Esophagus muscularis mucosa (tissue), 4 donors: ENCODE measurements at places on chromosomes 1 and 21. TPM values are rescaled to one million over a fixed set of nuclear protein-coding genes. Genes with fewer than 3 reads are reported as not detected.

Gene ADAM30
- total RNA-seq: not detected

Gene C1orf141
- total RNA-seq: not detected

Gene PALMD
- total RNA-seq: 31.8 TPM

Gene GABRD
- total RNA-seq: not detected

Gene MEX3A
- 1.6 TPM for total RNA-seq

Gene FCMR
- total RNA-seq: 3.3 TPM

Gene BRDT
- not detected for total RNA-seq

Gene BCAR3
- 35.6 TPM for total RNA-seq

Gene CZIB
- total RNA-seq: 56.5 TPM

- no peak for DNase-seq
- H3K4me3 ChIP-seq: no peak overlapping the region
- no peak overlapping the region for H3K27ac ChIP-seq
- no peaks in the 10 kb centered on the region for H3K4me1 ChIP-seq
- H3K36me3 ChIP-seq: no peaks in the 10 kb centered on the region
Observed at GRCh38 chr21:35441868-35442582, 392.9 kb upstream of the RUNX1 start.

- H3K27me3 ChIP-seq: peaks cover 5% of the 10 kb centered on the region
- DNase-seq: no peak
- no peaks in the 10 kb centered on the region for H3K36me3 ChIP-seq
- H3K4me3 ChIP-seq: no peak overlapping the region
Observed at GRCh38 chr1:50373532-50373931, 49.7 kb downstream of the DMRTA2 start.

DNA sequence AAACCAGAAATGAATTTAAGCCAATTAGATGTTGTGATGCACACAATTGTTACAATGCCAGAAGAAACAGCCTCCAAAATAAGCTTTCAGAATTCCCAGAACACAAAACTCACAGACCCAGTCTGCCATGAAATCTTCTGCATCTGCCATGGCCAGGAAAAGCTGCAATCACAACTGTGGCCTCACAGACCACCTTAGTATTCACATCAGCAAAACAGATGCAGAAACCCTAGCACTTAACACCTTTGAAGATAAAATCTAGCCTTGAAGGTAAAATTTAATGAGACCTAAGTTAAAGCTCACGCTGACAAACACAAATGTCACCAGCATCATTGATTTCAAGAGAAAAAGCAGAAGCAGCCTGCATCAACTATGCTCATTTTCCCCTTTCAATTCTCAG is 566.8 kb upstream of the TMPRSS15 start:
- H3K4me1 ChIP-seq: no peaks in the 10 kb centered on the region
- no peak for DNase-seq
- no peaks in the 10 kb centered on the region for H3K36me3 ChIP-seq
- no peaks in the 10 kb centered on the region for H3K27me3 ChIP-seq
- H3K27ac ChIP-seq: no peak overlapping the region
- H3K4me3 ChIP-seq: no peak overlapping the region

DNA sequence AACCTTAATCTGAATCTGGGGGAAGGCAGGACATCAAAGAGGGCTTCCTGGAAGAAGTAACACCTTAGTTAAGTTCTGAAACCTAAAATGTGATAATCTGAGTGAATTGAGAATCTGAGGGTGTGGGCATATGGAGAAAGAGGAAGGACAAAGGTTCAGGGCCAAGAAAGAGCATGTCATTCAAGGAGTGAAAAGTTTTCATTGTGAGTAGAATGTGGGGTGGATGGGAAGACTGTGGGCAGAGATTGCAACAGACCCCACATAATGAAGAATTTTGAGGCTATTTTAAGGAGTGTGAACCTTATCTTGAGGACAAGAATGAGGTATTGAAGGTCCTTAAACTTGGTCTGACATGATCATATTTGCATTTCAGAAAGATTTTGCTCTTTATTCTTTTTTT is 227.2 kb downstream of the PTGER3 start:
- H3K36me3 ChIP-seq: no peaks in the 10 kb centered on the region
- no peaks in the 10 kb centered on the region for H3K4me1 ChIP-seq
- no peaks in the 10 kb centered on the region for H3K27me3 ChIP-seq

- H3K36me3 ChIP-seq: no peaks in the 10 kb centered on the region
- H3K4me1 ChIP-seq: peaks cover 8% of the 10 kb centered on the region
- H3K4me3 ChIP-seq: no peak overlapping the region
- no peak overlapping the region for H3K27ac ChIP-seq
Observed at GRCh38 chr1:33608825-33609400, 136.5 kb downstream of the ZSCAN20 start.

DNA sequence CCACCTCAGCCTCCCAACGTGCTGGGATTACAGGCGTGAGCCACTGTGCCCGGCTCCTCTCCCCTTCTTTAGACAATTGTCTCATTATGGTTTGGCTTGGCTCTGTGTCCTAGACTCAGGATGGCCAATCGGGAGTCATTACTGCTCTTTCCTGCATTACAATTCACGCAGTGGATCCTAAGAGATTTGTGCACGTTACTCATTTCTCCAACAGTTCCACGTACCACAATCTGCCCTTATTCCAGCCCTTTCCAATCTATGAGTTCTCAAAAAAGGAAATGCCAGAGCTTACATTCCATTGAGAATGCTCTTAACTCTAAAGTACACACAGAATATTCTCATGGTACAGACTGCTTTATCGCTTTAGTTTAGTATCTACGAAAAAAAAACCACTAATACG is 357.0 kb downstream of the GPATCH2 start:
- no peak overlapping the region for H3K27ac ChIP-seq
- H3K27me3 ChIP-seq: no peaks in the 10 kb centered on the region
- no peaks in the 10 kb centered on the region for H3K36me3 ChIP-seq
- H3K4me1 ChIP-seq: peaks cover 43% of the 10 kb centered on the region
- DNase-seq: no peak

- no peak overlapping the region for H3K4me3 ChIP-seq
- no peak for DNase-seq
- H3K36me3 ChIP-seq: no peaks in the 10 kb centered on the region
- peaks cover 27% of the 10 kb centered on the region for H3K4me1 ChIP-seq
- H3K27ac ChIP-seq: no peak overlapping the region
- H3K27me3 ChIP-seq: no peaks in the 10 kb centered on the region
Observed at GRCh38 chr1:226608699-226609505, 60.3 kb downstream of the STUM start.

GRCh38 chr1:210981490-210981889 is 152.5 kb downstream of the KCNH1 start:
- DNase-seq: no peak
- H3K4me3 ChIP-seq: no peak overlapping the region
- no peak overlapping the region for H3K27ac ChIP-seq

GRCh38 chr1:81230983-81231728 is 569.6 kb upstream of the ADGRL2 start:
- no peak overlapping the region for H3K4me3 ChIP-seq
- no peak overlapping the region for H3K27ac ChIP-seq
- H3K27me3 ChIP-seq: no peaks in the 10 kb centered on the region
- H3K4me1 ChIP-seq: peaks cover 18% of the 10 kb centered on the region
- H3K36me3 ChIP-seq: no peaks in the 10 kb centered on the region

DNA sequence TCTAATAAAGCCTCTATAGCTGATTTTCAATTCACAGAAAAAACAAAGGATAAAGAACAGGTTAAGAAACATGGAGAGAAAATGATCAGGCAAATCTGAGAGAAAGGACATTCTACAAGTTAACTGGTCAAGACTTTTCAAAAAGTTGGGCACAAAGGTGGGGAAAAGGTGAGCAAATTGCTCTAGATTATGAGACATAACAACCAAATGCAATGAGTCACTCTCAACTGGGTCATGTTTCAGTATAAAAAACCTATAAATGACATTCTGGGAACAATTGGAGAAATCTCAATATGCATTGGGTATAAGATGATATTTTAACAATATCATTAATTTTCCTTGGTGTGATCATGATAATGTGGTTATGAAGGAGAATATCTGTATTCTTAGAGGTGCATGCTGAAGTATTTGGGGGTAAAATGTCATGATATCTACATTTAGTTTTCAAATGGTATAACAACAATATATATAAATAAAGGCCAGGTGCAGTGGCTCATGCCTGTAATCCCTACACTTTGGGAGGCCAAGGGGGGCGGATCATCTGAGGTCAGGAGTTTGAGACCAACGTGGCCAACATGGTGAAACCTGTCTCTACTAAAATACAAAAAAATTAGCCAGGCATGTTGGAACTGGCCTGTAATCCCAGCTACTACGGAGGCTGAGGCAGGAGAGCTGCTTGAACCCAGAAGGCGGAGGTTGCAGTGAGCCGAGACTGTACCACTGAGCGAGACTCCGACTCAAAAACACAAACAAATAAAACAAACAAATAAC is 27.0 kb downstream of the ANKRD13C start:
- H3K27ac ChIP-seq: no peak overlapping the region
- no peaks in the 10 kb centered on the region for H3K27me3 ChIP-seq
- peaks cover 7% of the 10 kb centered on the region for H3K36me3 ChIP-seq
- no peaks in the 10 kb centered on the region for H3K4me1 ChIP-seq
- DNase-seq: no peak

GRCh38 chr21:44763050-44763378 is 38.6 kb downstream of the UBE2G2 start:
- no peaks in the 10 kb centered on the region for H3K4me1 ChIP-seq
- H3K4me3 ChIP-seq: no peak overlapping the region
- H3K27me3 ChIP-seq: no peaks in the 10 kb centered on the region
- no peak for DNase-seq

GRCh38 chr1:228339766-228340685 is 66.6 kb downstream of the TRIM11 start:
- no peak overlapping the region for H3K4me3 ChIP-seq
- no peak overlapping the region for H3K27ac ChIP-seq
- peaks cover 75% of the 10 kb centered on the region for H3K36me3 ChIP-seq
- H3K27me3 ChIP-seq: no peaks in the 10 kb centered on the region
- DNase-seq: no peak
- no peaks in the 10 kb centered on the region for H3K4me1 ChIP-seq

DNA sequence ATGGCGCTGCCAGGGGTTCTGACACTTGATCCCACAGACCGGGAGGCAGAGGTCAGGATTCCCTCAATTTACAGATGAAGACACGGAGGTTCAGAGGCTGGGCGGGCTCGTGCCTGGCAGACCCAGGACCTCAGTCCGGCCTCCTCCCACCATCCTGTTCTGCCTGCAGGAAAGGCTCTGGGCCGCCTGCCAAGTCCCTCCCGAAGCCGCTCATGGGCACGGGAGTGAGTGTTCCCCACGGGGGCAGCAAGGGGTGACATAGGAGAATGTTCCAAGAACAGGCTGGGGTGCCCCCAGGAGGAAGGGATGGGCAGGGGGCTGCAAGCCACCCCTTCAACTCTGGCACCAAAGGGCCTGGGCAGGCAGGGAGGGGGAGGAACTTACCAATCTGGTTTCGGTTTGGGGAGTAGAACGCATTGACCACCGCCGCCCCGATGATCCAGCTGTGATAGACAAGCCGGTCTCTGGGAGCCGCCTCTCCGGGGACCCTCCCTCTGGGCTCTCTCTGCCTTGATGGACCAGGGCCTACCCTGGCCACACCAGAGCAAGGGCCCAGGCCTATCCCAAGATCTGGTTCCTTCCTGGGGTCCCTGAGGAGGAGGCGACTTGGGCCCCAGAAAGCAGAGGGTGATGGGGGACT is 7.5 kb downstream of the PRXL2B start:
- DNase-seq: no peak
- H3K27me3 ChIP-seq: no peaks in the 10 kb centered on the region
- H3K4me3 ChIP-seq: peak overlapping the region; percentile 49

DNA sequence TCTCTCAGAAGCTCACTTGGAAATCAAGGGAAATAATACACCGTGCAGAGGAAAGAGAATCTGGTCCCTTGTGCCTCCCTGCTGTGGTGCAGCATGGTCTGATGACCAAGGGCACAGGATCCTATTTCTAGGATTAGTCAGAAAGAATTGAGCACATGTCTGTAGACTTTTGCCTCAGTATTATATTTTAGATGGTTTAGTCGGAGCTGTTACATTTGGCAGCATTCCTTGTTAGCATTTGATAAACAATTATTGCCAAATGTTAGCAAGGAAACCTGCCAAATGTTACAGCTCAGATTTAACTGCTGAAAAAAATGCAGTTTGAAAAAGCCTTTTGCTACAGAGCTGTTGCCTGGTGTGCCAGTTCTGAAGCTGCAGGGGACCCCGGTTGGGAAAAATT is 183.5 kb upstream of the DPYD start:
- H3K36me3 ChIP-seq: no peaks in the 10 kb centered on the region
- H3K4me3 ChIP-seq: no peak overlapping the region
- peaks cover 7% of the 10 kb centered on the region for H3K4me1 ChIP-seq

DNA sequence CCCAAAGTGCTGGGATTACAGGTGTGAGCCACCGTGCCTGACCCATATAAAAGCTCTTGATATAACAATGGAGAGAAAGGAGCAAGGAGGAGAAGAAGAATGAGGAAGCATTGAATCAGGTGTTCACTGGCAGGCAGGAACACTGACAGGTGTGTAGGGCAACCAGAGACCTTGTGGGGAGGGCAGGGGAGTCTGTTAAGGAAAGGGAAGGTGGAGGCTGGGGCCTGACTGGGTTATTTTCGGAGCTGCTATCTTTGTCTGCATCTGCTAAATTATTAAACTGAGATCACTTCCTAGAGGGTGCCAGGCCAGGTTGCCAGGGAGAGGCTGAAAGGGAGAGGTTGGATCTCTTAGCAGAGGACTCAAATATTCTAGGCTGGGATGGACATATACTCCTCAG is 6.8 kb upstream of the TRNP1 start:
- H3K27me3 ChIP-seq: no peaks in the 10 kb centered on the region
- H3K36me3 ChIP-seq: no peaks in the 10 kb centered on the region
- H3K4me1 ChIP-seq: no peaks in the 10 kb centered on the region
- H3K4me3 ChIP-seq: no peak overlapping the region
